ENCODE measurements at places on chromosomes 12 and 14.

DNA sequence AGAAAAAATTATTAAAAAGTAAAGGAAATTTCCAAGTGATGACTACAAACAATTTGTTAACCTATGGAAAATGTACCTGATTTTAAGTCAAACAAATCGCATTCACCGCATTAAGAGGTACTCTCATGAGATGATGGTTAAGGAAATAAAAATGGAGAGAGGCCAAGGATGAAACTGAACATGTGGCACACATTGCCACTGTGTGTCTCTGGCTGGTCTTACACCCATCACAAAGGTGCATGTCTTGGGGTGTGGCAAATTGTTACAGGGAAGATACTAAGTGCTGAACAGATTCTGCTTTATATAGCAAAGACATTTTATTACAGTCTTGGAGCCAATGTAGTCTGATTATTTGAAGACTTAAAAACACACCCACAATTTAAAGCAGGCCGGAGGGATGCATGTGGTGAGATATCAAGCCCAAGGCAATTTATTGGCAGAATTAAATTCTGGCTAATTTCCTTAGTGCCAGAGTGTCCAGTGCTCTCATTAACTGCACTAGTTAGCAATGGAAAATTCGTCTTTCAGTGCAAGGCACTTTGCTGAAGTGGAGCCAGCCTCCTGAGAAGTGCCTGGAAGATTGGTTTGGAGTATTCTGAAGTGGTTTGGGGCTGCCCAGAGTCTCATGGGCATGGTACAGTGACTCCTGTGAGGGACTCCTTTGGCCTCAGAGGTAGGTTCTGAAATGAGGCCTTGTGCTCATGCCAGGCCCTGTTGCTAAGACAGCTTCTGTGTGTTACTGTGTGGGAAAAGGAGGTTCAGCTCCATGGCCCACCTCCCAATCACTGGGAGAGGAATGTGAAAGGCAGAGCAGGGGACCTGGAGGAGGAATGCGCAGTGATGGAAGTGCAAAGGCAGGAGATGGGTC lies 166.9 kb downstream of the BRMS1L start:
- no peak for DNase-seq

DNA sequence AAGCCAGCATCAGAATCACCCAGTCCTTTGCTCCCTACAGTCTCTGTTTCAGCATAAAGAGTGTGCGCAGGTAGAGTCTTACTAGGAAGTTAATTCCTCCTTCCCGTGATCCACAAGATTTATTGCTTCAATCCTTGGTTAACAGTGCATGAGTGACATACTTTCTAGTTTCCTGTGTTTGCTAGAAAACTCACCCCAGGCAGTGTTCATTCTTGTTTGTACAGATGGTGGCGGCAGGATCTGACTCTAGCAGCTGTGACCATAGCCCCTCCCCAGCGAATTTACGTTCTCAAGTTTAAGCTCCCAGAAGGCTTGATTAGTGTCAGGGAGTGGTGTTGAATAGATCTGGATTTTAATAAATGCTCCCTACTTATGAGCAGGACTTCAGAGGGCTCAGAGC lies 75.9 kb upstream of the ANO2 start:
- DNase-seq: no peak

DNA sequence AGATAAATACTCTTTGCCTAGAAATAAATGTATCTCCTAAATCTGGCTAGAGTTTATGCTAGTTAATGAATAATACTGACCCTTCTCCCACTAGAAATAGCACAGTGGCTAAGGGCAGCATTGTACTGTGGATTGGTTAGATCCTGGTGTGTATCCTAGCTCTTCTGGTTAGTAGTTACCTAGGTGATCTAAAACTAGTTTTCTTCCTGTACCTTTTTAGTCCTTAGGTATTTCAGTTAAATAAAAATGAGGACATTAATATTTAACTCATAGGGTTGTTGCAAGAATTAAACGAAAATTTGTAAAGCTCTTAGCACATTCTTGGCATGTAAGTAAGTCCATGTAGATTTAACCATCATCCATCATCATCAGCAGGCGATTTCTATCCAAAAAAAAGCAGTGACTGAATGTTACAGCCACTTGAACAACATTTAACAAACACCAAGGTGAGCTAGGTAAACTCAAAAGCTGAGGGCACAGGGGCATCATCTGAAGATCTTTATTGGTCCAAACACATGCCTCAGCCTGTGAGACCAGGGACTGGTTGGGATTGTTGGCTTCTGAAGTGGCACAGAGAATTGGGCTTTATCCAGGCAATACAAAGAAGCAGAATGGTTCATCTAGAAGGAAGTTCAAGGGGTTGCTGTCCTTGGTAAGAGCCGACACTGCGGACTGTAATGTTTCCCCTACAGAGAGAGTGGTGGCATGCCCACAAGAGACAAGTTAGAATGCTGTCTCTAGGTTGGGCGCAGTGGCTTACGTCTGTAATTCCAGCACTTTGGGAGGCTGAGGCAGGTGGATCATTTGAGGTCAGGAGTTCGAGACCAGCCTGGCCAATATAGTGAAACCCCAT lies 100.8 kb downstream of the GAS2L3 start:
- no peak for DNase-seq

DNA sequence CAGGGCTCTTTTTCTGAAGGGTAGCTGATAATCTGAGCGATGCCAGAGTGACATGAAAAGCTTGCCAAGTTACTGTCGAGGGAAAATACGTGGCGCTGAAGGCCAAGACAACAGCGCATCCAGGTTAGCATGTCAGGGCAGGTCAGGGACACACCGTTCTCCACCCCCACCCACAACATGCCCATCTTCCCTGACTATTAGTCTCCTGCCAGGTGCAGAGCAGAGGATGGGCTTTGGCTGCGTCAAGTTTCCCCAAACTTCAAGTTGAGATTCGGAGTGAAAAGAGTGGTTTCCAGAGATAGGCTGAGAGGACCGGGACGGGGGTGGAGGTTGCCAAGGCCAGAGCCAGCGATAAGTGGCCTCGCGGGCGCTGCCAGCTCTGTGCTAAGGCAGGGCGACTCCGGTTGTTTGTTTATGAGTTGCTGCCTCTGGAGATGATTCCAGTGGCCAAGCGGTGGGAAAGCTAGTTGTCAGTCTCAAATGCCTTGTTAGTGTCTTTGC lies 1.7 kb downstream of the TRHDE start:
- no peak for DNase-seq

DNA sequence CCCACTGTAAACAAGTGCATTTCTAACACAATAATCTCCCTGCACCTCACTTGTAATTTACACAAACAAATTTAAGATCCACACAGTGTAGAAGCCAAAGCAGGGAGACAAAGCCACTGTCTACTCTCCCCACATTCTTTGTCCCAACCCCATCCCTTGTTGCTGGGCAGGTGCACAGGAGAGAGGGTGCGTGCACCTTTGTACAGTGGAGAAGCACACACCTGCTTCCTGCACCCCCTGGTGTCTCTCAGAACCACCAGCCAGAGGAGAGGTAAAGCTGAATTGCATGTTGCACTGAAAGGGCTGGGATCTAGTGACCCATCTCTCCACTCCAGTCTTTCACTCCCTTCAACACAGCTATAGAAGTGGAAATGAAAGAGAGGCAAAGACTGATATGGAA lies 51.4 kb upstream of the IFNG-AS1 start:
- DNase-seq: no peak

DNA sequence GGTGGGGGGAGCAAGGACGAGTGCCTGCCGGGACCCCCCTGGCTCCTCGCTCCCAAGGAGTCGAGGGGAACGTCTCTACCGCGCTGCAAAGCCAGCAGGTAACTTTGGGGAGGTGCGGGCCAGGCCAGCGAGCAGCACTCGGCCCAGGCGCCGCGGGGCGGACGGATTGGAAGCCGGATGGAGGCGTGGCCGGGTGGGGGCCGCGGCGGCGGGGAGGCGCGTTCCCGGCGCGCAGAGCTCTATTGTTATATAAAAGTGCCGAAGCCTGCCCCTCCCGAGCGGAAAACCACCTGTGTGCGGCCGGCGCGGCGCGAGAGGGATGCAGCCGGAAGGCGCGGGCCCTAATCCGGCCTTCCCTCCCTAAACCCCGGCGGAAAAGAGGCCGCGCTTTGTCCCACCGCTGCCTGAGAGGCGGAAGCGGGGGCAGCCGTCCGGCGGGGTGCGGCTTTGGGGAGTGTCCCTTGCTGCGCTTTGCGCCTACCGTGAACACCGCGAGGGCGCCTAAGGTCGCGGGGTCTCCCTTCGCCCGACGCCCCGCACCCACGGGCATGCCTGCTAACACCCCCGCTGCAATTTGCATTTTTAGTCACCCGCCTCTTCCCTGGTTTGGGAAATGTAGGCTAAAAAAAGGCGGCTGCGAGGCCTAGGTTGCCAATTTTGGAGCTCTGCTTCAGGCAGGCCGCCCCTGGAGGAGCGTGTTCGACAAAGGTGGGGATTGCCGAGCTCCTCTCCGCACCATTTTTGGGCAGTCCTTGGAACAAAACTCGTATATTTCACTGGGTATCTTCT lies 1.7 kb upstream of the DUSP6 start:
- DNase-seq: peak; percentile 77

DNA sequence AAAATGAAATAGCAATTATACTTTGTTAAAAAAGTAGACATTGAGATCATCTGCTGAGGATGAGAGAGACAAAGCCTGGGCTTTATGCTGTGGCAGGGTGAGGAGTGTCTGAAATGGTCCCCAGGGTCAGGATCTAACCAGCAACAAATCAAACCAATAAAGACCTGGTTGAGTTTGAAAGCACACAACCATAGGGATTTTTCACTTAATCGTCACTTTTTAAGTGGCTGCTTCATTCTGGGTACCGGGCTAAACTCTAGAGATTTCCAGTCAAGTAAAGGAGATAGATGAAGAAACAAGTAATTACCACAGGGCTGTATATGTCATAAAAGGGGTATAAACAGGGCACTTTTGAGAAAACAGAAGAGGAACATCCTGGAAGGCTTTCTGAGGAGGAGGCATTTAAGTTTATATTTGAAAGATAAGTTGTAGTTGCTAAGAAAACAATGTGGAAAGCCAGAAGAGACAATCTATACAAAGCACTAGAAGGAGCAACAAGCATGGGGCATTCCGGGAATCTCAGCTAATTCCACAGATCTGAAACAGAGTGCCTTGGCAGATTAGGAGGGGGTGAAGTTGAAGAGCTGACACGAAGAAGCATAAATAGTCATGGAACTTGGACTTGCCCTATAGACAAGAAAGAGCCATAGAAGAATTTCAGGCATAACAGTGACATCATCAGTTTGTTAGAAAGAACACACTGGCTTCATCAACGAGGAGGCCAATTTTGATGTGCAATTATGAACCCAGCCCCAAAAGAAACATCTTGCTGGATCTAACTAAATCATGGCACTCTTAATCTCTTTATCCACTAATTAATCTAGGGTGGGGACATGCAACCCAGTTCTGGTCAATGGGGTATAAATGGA lies 46.9 kb upstream of the FRS2 start:
- no peak for DNase-seq

DNA sequence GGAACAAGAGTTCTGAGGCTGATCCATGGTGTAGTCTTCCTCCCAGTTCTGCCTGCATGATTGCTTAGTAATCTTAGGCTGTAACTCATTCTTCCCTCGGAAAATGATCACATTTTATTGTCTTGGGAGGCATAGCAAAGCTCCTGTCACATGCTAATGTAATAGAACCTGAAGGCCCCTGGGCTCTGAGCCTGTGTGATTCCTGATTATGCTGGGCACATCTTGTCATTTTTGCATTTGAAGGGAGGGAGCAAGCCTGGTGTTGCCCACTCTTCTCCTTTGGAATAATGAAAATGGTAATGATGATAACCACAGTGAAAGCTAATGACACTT lies 215.4 kb downstream of the MSRB3 start:
- no peak for DNase-seq

GRCh38 chr12:65308601-65309071 lies 30.2 kb downstream of the MSRB3 start:
- DNase-seq: peak; percentile 30

DNA sequence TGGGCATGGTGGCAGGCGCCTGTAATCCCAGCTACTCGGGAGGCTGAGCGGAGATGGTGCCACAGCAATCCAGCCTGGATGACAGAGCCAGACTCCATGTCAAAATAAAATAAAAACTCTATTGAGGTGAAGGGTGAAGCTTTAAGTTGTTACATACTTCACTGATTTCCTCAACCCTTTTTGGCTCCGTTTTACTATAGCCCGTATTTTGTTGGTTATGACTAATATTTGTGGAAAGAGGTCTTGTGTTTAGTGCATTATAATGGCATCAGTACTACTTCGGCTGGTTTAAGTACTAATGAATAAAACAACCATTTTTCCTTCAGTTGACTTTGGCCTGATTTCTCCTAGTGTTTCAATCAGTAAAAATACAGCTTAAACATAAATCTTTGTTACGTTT lies 27.0 kb upstream of the SLC2A14 start:
- DNase-seq: no peak

- no peak for DNase-seq
Measured at GRCh38 chr12:106248846-106249371, 1.1 kb upstream of the CKAP4 start.

DNA sequence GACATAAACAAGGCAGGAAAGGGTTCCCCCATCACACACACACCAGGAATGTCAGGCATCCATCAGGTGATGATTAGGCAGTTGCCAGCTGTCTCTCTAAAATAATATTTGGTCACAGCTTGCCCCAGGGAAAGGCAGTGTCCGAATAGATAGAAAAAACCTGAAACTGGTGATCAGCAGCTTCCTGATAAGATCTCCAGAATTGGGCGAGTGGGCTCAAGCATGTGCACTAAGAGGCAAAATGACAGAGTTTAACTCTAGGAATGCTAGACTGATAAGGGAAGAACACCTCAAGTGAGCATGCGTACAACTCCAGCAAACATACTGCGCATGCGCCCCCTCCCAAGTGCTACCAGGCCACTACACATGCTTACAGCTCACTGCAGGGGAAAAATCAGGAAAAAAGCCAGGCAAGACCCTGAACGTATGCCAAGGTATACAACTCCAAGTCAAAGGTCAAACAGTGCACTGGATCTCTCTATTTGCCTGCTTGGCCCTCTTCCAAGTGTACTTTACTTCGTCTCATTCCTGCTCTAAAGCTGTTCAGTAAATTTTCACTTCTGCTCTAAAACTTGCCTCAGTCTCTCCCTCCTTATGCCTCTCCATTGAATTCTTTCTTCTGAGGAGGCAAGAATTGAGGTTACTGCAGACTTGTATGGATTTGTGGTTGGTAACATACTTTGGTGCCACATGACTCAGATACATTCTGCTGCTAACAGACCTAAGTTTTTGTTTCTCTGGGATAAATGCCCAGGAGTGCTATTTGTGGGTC lies 73.5 kb upstream of the VASH1 start:
- no peak for DNase-seq

GRCh38 chr14:21525571-21525961 lies 580 bp downstream of the SALL2 start:
- no peak for DNase-seq

GRCh38 chr12:129423041-129423580 lies 480.7 kb downstream of the TMEM132D start:
- DNase-seq: no peak

- DNase-seq: no peak
Measured at GRCh38 chr12:27096420-27096819, 14.0 kb upstream of the C12orf71 start.

- peak; percentile 34 for DNase-seq
Measured at GRCh38 chr14:54108481-54109471, 152.2 kb upstream of the BMP4 start.

- no peak for DNase-seq
Measured at GRCh38 chr14:49972823-49973222, 79.9 kb downstream of the ARF6 start.
